ENCODE measurements at places on chromosomes 5 and 9.
A peak's percentile ranks its signal among the peaks of the same experiment; 100 is the strongest.

DNA sequence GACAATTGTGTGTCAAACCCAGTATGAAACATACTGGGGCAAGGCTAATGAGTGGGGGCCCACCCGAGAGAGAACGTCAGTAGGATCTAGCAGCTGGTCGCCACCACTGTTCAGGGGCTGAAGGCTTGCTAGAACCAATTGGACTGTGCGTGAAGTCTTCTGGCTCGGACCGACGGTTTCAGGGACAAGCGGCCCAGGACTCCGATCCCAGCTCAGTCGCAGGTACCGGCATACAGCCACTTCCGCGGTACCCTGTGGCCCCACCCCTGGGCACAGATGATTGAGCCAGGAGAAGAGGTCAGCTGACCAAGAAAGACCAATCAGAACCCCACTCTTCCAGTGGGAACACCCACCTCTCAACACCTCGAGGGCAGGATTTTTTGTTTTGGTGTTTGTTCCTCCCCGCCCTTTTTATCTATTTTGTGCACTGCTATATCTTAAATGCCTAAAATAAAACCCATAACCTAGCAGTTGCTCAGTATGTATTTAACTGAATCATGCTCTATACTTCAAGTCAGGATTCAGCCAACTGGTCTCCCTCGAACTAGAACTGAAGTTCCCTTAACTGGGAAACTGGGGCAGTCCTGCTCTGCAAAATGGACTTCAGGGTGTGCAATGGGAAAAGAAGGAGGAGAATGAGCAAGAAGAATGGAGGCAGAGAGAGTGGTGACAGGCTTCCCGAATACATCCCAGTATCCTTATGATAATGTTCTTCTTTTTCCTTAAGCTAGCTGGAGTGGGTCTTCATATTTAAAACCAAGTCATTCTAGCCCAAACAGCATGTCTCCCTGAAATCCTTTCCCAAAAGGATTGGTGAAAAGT, 21.1 kb upstream of the CPEB4 start:
- DNase-seq = no peak

DNA sequence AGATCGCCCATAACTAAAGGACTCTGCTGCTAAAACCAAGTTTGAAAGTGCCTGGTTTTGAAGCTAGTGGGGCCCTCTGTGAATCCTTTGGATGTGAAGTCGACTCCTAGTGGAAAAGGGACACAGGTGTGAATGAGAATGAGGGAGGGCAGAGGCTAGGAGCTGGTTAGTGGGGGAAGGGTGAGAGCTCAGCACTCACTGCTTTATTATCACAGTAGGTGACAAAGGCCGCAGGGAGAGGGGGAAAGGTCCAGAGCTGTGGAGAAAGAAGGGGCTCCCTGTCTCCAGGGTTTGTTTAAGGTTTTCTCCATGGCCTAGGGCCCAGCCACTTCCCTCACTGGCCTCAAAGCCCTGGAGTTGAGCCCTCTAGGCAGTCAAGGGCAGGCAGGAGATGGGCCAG, 3.5 kb downstream of the HDHD3 start:
- DNase-seq = no peak

- DNase-seq = peak; percentile 66
Measured at GRCh38 chr9:126500600-126501382, 112.9 kb upstream of the LMX1B start.

DNA sequence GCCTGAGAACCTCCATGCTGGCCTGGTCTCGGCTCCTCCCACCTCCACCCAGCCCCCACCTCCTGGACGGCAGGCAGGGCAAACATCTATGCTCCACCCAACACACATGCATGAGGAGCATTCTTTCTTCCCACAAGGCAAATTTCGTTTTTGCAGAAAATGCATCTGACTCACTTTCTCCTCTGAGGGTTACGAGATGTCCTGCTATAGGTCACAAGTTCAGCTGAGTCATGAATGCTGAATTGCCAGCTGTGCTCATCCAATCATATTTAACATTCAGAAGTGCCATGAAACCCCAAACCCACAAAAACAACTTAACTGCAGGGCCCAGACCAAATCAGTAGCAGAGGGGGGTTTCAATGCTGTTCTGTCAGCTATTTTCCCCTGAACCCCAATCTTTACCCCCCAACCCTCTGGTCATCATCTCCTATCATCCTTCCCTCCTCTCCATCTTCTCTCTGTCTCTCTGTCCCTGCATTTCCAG, 39.0 kb upstream of the OSMR start:
- DNase-seq = no peak

DNA sequence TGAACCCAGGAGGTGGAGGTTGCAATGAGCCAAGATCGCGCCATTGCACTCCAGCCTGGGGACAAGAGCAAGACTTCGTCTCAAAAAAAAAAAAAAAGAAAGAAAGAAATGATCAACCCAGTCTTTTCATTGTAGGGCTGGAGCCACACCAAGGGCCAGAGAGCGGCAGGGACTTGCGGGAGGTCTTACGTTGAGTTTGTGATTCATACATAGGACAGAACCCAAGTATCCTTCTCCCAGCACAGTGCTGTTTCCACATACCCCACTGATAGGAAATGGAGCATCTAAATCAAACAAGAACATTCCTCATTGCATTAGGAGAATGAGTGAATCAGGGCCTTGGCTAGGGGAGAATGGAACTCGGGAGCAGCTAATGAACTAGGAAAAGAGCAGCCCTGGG, 3.5 kb upstream of the TNIP1 start:
- DNase-seq = no peak

DNA sequence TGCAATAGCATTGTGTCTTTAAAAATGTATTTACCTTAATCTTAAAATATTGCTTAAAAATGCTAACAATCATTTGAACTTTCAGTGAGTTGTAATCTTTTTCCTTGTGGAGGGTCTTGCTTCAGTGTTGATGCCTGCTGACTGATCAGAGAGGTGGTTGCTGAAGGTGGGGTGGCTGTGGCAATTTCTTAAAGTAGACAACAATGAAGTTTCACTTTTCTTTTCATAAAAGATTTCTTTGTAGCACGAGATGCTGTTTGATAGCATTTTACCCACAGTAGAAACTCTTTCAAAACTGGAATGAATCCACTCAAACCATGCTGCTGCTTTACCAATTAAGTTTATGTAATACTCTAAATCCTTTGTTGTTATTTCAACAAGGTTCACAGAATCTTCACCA, 50.8 kb downstream of the NR3C1 start:
- DNase-seq = peak; percentile 48

GRCh38 chr9:96777426-96777864, 442 bp downstream of the ZNF510 start:
- no peak for DNase-seq

GRCh38 chr5:1836891-1837880, 36.0 kb downstream of the NDUFS6 start:
- DNase-seq = no peak

GRCh38 chr9:116566677-116567488, 120.2 kb upstream of the TRIM32 start:
- no peak for DNase-seq

DNA sequence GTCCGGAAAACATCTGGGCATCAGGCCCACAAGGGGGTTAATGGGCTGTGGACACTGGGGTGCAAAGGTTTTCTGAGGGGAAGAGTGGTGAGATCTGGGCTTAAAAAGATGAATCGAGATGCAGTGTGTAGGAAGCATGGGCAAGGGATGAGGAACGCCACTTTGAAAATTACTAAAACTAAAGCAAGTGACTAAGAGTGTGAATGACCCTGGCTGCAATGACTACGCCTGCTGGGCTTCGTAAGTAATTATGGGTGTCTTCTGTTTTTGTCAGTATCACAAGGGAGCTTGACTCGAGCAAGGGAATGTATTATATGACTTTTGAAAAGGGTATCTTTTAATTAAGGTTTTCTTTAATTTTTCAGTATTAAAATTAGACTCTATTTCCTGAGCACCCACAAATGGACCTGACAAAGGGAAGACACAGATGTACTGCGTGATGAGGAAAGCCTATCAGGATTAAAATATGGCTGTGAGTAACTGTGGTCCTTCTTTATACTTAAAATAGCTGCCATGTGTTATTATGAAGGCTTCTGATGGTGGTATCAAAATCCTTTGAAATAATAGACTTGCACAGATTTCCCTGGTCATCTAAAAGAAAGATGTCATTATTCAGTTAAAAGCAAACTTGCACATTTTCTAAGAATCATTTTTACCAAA, 4.2 kb downstream of the CTXN3 start:
- no peak for DNase-seq

Data from CD4-positive, alpha-beta T cell treated with Interleukin-2 at 100 ng/mL for 4 hours (primary cell).